ENCODE measurements at places on chromosomes 12 and 14. TPM values are rescaled to one million over a fixed set of nuclear protein-coding genes. Genes with fewer than 3 reads are reported as not detected.

DPPA3 gene
- total RNA-seq, result not detected

DNA sequence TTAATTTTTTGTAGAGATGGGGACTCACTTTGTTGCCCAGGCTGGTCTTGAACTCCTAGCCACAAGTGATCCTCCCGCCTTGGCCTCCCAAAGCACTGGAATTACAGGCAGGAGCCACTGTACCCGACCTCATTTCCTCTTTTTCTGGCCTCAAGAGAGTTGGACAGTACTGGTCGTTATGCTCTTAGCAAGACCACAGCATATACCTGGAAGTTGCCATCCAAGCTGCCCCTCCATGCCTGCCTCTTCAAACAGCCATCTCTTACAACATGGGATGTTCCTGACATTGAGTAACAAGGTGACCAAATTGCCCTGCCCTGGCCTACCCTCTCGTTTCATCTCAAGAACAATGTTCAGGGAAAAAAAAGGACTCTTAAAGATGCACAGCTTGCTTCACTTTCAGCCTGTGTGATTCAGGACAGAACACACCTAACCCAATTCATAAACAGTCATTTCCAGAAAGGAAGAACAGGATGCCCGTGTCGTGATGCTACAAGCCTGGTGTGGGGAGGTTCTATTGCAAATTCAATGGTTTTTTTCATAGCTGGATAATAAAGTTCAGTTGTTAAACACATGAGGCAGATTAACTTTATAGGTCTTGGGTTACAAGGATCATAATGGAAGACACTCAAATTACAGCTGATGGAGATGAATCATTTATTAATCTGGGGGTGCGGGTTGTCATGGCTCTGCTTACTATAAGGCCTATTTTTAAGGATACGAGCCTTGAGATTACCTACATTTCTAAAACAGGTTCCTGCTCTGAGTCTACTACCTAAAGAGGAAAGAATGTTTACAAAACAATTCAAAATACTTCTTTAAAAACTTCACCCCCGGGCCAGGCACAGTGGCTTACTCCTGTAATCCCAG lies 11.9 kb downstream of the GLTP start:
- H3K27ac ChIP-seq, result no peak overlapping the region
- H3K4me3 ChIP-seq, result no peak overlapping the region
- no peak for DNase-seq
- H3K27me3 ChIP-seq, result no peaks in the 10 kb centered on the region
- H3K36me3 ChIP-seq, result peaks cover 5% of the 10 kb centered on the region

- no peaks in the 10 kb centered on the region for H3K36me3 ChIP-seq
- no peak overlapping the region for H3K27ac ChIP-seq
- no peak for DNase-seq
- no peak overlapping the region for H3K4me3 ChIP-seq
- H3K27me3 ChIP-seq, result no peaks in the 10 kb centered on the region
These were observed 21.2 kb downstream of the RTL1 start for GRCh38 chr14:100882026-100882967.

DNA sequence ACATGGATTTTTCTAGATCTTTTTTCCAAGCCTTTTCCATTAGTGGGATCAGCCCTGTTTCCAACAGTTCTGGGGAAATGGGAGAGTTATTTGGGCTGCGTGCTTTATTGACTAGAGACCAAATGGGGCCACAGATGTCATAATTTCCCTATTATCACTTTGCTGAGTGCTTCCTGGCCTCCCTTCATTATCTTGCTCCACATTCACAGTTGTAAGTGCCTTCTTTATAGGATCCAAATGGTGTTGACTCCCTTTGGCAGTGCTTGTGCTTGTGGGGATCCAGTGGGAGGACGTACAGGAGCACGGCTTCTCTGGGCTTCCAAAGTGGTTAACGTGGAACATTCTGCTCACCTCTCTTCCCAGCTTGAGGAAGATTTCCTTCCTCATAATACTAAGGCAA lies 141.0 kb upstream of the RMST start:
- no peaks in the 10 kb centered on the region for H3K36me3 ChIP-seq
- no peaks in the 10 kb centered on the region for H3K4me1 ChIP-seq
- no peak overlapping the region for H3K27ac ChIP-seq
- H3K27me3 ChIP-seq, result peaks cover 62% of the 10 kb centered on the region

DNA sequence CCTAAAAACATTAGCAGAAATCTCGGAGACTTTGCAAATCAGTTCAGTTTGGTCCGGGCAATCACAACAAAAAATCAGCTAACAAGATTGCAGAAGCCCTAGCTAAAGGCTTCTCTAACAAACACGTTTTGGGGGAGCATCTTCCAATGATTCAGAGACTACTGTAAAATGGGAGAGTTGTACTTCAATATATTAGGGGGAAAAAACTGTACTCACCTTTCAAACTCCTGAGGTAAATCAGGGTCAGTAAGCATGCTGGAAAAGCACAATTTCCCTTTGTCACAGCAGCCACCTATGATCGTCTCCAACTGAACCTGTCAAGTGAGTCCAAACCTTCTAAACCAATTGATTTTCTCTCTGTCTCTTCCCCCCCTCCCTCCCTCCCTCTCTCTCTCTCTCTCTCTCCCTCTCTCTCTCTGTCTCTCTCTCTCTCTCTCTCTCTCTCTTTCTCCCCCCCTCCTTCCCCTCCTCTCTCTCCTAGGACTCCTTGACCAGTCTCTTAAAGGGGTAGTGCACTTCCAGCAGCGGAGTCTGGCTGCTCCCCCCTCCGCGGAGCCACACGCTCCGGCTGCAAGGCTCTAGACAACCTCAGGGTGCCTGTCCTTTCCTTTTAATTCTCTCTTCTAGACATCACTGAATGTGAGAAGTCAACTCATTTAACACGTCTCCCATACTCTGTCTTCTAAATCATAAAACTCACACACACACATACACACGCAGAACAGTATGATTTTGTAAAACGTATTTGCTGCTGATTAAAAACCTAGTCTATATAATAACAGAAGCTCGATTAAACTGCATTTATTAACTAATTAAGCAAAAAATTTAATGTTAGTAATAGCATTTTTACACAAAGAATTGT lies at the start of gene SOX5:
Gene SOX5, minus strand, starts transcription at position 323 of the 862 bp plus-strand sequence. Its CDS starts 69 bp downstream, at position 254.
- no peaks in the 10 kb centered on the region for H3K36me3 ChIP-seq
- no peak within 1 kb of the TSS for H3K4me3 ChIP-seq
- H3K27me3 ChIP-seq, result peaks cover 30% of the 10 kb centered on the region
- no peak for DNase-seq

DNA sequence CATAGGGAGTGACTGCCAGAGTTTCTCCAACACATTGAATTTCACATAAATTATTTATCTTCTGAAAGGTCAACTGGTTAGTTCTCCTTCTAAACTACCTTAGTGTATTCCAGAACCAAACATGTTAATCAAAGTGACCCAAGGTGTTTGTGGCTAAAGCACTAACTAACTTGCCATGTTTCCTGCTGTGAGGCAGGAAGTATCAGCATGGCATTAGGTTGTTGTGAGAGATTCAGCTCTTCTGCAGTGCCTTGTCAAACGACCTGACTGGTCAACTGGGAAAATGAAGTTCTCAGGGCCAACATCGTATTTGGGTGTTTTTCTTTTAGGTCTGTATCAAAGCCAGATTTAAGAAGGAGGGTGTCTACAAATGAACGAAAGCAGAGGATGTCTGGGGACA lies 448.1 kb downstream of the APAF1 start:
- H3K27ac ChIP-seq, result no peak overlapping the region
- H3K4me3 ChIP-seq, result no peak overlapping the region
- DNase-seq, result no peak
- H3K27me3 ChIP-seq, result no peaks in the 10 kb centered on the region

CLEC4C gene
- not detected for total RNA-seq

DNA sequence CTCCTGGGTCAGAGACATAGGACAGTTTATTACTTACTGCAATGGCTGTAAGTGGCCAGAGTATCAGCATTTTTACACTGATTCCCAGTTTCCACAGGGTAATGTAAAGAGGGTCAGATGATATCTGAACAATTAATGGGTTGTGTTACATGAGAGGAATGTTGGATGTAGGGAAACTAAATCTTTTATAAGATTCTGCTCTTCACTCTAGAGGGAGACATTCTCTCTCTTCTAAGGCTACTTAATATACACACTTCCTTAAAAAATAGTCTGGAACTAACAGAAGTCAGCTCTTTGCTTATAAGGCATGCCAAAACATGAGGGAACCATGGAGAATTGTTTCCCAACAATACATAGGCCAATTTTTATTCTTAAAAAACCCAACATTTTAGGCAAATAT lies 389.8 kb downstream of the ETNK1 start:
- DNase-seq, result no peak
- H3K36me3 ChIP-seq, result no peaks in the 10 kb centered on the region
- H3K27me3 ChIP-seq, result no peaks in the 10 kb centered on the region
- H3K27ac ChIP-seq, result no peak overlapping the region
- H3K4me1 ChIP-seq, result no peaks in the 10 kb centered on the region
